NCI-H2081 (cell line): ENCODE measurements at places on chromosomes 7 and 10.
A peak's percentile ranks its signal among the peaks of the same experiment; 100 is the strongest.

GRCh38 chr10:3787016-3787400, 2.0 kb upstream of the KLF6 start:
- no peak for DNase-seq

GRCh38 chr7:28808796-28809533, 149.2 kb downstream of the TRIL start:
- no peak for DNase-seq

GRCh38 chr7:158075633-158076001, 512.0 kb downstream of the PTPRN2 start:
- peak; percentile 49 for DNase-seq

DNA sequence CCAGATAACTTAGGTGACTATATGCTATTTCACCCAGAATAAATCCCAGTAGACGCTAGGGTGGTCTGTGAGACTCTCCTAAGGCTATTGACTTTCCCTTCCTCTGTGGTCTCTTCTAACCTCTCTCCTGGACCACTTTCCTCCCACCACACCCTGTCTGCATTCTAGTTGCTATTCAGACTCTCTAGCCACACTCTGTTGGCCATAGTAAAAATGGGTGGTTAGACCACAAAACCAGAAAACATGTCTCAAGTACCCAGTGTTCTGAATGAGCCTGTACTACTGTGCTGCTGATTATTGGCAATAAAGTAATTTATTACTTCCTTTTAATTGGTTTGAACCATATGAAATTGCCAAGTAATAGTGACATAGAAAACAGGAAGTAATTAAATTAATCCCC, 240.8 kb downstream of the KIF20B start:
- DNase-seq: no peak

DNA sequence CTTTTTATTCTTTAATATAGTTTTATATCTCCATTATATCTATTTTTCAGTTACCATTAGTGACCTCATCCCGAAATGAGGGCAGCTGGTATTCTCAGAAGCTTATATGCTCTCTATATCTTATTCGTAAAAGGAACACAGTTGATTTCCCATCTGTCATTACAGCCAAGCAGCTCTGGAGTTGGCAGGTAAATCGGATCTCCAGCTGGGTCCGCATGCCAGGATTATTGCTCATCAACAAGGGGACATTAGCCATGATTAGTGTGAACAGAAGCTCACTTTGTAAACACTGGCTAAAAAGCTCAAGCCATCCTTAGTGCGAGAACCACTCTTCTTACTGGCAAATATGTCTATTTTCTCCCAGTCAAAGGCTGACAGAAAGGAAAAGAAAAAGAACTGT, 180.3 kb downstream of the NPSR1 start:
- DNase-seq: peak; percentile 58

DNA sequence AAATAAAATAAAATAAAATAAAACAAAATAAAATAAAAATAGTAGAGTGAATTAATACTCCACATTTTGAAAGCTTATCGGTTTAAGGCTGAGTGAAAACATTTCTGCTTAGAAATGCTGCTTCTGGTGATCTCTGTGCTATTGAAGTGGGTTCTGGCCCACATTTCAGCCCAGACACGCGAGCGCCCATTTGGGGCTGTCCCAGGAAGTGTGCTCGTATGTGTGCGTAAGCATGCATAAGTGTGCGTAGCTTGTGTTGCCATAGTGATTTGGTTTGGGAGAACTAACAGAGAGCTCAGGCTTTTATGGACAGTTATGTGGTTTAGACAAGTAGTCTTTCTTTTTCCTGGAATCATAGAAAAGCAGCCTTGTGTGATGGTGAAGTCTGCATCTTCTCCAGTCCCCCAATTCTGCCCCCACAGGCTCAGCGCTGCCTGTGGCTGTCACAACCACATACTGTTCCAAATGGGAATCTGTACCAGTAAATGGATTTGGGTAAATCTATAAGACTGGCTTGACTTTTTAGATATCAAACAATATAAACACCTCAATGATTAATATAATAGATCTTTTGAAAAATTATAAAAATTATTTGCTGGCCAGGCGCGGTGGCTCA, 29.8 kb upstream of the PURB start:
- DNase-seq: no peak

- DNase-seq: peak; percentile 62
These were observed 23.3 kb downstream of the AVL9 start for GRCh38 chr7:32518534-32519140.

DNA sequence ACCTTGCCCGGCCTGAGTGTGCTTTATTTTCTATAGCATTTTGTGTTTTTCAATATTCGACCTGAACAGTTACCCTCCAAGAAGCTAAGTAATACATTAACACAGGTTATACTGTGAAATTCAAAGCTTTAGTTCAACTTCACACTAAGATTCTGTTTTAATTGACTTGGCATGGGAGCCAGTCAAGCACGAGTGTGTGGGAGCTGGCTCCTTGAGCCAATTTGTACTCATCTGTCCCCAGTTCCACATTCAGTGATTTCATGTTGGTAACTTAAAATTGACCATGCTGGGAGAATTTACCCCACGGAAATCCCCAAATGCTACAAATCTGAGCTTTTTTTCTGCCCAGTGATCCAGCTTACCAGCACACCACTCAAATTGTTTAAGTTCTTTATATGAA, 20.3 kb downstream of the TSPAN12 start:
- no peak for DNase-seq

GRCh38 chr10:119831656-119832055, 41.0 kb downstream of the MCMBP start:
- no peak for DNase-seq

- peak; percentile 92 for DNase-seq
These were observed at the start of gene CFAP43 for GRCh38 chr10:104231784-104232612. Gene CFAP43, minus strand, starts transcription at chr10:104232364. Its CDS starts 118 bp downstream, at chr10:104232246.

GRCh38 chr10:104925232-104925851, 284.3 kb downstream of the SORCS3 start:
- no peak for DNase-seq

DNA sequence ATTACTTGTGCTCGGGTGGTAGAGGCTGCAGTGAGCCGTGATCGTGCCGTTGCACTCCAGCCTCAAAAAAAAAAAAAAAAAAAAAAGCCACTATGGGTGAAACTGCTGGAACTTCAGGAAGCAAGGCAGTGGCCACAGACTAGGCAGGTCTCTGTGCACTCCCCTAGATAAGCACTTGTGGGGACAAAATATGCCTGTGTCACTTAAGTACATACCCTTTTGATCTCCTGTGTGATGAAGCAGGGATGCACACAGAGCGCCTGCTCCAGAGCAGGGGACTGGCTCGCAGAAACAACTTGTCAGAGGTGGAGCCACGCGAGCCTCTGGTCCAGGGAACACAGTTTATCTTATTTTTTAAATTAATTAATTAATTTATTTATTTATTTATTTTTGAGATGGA, 42.9 kb upstream of the PSAP start:
- DNase-seq: no peak

- no peak for DNase-seq
These were observed 19.2 kb upstream of the MET start for GRCh38 chr7:116652793-116653192.

GRCh38 chr7:88681682-88682081, 77.8 kb upstream of the ZNF804B start:
- no peak for DNase-seq

DNA sequence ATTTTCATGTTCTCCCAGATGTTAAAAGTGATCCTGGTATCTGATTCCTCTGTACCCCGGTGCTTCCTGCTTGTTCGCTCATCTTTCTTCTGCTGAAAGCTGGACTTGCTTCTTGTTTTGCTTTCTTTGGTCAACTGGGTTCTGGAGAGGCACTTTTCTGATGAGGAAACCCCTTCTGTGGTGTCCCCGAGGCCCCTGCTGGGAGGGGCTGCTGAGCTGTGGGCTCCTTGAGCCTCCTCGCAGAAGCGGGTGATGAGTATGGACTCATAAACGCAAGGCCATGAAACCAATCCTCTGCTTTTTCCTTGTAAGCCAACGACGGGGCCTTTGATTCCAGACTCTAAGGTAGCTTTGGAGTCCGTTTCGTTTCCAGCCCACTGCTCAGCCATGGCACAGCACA, 7.8 kb downstream of the WIPI2 start:
- no peak for DNase-seq
